Occipital lobe (tissue), 3 donors: ENCODE measurements at places on chromosomes 13 and 19.
A peak's percentile ranks its signal among the peaks of the same experiment; 100 is the strongest.

GRCh38 chr19:45135176-45135885, 25.5 kb downstream of the NKPD1 start:
- DNase-seq: no peak

GRCh38 chr13:105465251-105465650, 1070.2 kb downstream of the EFNB2 start:
- no peak for DNase-seq

DNA sequence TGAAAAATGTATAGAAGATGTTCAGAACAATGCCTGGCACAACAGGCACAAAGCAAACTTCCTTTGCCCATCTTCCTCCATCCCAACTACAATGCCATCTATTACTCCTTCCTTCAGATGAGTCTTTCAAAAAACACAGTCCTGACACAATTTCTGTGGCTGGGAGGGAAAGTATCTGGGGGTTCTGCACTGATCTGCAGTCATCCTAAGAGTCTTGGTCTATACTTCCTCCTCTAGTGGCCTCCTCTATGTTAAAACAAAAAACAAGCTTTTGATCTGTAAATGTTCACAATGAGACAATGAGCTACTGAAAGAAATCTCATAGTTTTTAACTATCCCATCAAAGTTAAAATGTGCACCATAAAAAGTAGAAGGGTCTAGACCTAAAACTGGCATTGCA, 44.8 kb downstream of the USP12 start:
- no peak for DNase-seq

- DNase-seq: no peak
These were observed 341.8 kb downstream of the OXGR1 start for GRCh38 chr13:96652506-96652905.

DNA sequence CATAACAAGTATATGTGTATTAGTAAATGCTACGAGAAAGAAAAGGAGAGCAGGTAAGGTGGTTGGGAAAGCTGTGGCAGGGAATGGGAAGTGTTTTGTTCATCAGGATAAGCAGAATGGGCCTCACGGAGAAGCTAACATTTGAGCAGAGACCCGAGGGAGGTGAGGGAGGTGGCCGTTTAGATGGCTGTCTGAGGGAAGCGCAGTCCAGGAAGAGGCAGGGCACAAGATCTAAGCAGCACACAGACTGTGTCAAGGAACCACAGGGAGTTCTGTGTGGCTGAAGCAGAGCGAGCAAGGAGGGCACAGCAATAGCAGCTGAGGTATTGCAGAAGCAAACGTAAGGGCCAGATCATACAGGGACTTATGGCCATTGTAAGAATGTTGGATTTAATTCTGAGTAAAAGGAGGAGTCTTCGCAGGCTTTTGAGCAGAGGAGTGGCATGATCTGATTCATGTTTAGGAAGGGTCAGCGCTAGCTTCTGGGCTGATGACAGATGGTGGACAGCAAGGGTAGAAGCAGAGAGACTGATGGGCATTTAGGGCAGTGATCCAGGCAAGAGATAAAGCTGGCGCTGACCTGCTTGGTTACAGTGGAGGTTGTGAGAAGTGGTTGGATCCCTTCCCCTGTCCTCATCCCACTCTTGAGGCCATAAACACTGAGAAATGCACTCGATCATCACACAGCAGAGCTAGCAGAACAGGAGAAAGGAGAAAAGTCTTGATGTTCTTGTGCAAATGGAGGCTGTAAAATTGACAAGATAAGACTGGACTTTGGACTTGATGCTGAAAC, 199.9 kb downstream of the LACC1 start:
- no peak for DNase-seq

DNA sequence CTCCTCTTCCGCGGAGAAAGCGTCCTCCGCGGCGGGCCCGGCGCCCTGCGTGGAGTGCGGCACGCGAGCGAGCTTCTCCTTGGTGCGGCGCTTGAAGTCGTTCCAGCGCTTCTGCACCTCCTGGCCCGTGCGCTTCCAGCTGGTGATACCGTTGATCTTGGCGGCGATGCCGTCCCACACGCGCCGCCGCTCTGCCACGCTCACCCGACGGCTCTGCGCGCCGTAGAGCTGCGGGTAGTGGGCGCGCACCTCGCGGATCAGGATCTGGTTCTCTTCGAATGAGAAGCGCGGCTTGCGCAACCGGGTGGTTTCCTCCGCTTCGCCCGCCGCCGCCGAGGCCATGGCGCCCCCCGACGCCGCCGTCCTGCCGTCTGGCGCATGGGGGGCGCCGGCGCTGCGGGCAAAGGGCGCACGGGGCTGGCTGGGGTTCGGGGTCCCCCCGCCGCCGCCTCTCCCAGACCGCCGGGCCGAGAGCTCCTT, 941 bp downstream of the MYPOP start:
- no peak for DNase-seq

- no peak for DNase-seq
These were observed at the start of gene COMP for GRCh38 chr19:18790566-18791314. Gene COMP (minus strand): TSS chr19:18791305. CDS start chr19:18791269, 36 bp downstream.

DNA sequence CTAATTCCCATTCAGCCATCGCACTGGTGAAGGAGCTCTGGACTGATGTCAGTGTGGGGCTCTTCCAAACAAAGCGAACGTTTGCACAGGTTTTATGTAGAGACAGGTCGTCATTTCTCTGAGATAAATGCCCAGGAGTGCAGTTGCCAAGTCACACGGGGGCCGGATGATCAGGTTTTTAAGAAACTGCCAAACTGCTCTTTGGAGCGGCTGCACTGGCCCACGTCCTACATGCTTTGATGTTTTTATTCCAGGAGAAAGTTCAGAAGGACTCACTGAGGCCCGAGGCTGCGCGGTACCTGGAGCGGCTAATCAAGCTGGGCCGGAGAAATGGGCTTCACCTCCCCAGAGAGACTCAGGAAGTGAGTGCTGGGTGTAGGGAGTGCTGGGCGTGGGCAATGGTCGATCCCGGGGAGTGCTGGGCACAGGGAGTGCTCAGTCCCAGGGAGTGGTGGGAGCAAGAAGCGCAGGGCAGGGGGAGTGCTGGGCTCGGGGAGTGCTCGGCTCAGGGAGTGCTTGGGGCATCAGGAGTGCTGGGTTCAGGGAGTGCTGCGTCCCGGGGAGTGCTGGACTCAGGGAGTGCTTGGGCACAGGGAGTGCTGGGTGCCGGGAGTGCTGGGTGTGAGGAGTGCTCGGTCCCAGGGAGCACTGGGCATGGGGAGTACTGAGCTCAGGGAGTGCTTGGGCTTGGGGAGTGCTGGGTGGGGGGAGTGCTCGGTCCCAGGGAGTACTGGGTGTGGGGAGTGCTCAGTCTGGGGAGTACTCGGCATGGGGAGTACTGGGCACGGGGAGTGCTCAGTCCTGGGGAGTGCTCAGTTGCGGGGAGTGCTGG, 10.7 kb downstream of the THOP1 start:
- DNase-seq: no peak

GRCh38 chr13:102197193-102197592, 204.7 kb downstream of the FGF14 start:
- no peak for DNase-seq

DNA sequence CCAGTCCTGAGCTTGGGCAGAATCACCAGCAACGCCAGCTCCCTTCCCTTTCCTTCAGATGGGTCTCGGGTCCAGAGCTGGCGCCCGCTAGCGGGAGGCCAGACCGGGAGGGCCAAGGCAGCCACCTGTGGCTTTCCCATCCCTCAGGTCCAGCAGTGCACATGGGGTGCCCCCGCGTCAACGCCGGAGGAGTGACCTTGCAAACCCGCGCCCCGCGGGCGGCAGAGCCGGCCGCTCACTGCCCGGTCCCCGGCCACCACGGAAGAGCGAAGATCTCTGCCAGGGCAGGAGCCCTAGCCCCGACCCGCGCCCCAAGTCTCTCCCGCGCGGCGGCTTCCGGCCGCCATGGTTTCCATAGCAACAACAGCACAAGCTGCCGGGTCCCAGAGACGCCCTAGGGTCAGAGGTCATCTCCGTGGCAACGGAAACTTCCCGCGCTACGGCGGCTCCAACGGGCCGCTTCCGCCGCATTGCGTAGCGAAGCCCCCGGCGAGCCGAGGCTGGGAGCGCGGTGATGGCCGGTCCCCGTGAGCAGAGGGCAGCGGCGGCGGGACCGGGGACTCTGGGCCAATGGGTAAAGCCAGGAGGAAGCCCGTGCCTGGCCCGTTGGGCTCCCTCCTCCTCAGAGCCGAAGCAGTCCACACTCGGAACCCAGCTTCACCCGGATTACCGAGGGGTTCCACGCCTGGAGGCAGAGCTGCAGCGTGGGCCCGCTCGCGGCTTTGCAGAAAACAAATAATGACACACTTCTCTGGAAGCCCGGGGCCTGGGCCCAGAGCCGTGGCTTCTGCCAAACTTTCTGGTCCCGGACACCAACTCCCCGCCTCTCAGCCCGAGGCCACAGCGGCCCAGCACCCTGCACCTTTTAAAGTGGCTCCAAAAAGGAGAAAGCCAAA, 7.4 kb downstream of the FGF14 start:
- DNase-seq: peak; percentile 71

GRCh38 chr19:47509973-47510372, 4.9 kb downstream of the NAPA start:
- DNase-seq: peak; percentile 65

GRCh38 chr13:71499235-71499634, 367.8 kb downstream of the DACH1 start:
- no peak for DNase-seq

GRCh38 chr13:46307554-46307953, 79.5 kb downstream of the RUBCNL start:
- no peak for DNase-seq

- no peak for DNase-seq
These were observed 324.4 kb downstream of the NDFIP2 start for GRCh38 chr13:79805317-79805716.

DNA sequence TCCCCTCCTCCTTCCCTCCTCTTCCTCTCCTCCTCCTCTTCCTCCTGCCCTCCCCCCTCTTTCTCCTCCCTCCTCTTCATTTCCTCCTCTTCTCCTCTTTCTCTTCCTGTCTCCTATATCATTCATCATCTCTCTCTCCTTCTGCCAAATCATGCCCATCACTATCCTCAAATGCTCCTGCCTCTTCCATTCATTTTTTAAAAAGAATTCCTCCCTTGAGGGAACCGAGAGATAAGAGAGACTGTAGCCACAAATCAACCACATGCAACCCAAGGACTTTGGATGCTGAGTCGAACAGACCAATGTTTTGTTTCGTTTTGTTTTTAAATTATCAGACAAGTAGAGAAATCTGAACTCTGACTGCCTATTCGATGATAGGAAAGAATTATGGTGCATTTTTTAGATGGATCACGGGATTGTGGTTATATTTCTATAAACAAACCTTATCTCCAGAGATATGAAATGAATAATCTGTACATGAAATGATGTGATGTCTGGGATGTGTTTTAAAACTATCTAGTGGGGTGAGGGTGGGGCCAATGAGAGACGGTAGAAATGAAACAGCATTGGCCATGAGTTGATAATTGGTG, 9.5 kb upstream of the ZNF541 start:
- no peak for DNase-seq

GRCh38 chr13:42985312-42986175, 6.5 kb downstream of the EPSTI1 start:
- no peak for DNase-seq

- DNase-seq: no peak
These were observed 2.8 kb upstream of the CERS4 start for GRCh38 chr19:8206147-8207087.

DNA sequence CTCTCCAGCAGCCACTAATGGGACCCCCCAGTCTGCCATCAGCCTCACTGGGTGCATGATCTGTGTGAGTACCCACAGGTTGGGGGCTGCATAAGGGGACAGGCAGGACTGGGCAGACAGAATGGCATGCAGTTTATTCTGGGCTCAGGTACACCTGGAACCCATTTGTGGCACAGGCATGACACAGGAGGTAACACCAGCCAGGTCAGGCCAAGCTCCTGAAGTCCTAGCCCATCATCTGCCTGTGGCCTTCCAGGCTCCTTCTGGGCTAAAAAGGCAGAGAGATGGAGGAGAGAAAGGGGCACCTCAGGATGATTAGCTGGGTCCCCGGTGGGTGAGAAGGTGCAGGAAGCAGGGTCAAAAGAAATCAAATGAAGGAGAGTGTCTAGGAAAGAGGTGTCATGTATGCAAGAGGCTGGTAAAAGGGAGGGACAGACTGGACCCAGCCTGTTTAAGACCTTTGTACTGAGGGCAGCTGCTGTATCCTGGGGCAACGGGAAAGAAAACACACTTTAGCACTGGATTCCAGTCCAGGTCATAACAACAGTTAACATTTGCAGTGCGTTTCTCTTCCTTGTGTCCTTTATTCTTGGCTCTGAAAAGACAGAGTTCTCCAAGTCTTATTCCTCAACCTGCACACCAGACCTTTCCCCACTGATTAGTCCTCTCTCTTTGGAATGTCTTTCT, 20.2 kb upstream of the DGKH start:
- no peak for DNase-seq

GRCh38 chr19:21202865-21203494, 61.1 kb downstream of the ZNF431 start:
- DNase-seq: no peak

GRCh38 chr13:35219021-35219420, 257.5 kb downstream of the MAB21L1 start:
- no peak for DNase-seq

DNA sequence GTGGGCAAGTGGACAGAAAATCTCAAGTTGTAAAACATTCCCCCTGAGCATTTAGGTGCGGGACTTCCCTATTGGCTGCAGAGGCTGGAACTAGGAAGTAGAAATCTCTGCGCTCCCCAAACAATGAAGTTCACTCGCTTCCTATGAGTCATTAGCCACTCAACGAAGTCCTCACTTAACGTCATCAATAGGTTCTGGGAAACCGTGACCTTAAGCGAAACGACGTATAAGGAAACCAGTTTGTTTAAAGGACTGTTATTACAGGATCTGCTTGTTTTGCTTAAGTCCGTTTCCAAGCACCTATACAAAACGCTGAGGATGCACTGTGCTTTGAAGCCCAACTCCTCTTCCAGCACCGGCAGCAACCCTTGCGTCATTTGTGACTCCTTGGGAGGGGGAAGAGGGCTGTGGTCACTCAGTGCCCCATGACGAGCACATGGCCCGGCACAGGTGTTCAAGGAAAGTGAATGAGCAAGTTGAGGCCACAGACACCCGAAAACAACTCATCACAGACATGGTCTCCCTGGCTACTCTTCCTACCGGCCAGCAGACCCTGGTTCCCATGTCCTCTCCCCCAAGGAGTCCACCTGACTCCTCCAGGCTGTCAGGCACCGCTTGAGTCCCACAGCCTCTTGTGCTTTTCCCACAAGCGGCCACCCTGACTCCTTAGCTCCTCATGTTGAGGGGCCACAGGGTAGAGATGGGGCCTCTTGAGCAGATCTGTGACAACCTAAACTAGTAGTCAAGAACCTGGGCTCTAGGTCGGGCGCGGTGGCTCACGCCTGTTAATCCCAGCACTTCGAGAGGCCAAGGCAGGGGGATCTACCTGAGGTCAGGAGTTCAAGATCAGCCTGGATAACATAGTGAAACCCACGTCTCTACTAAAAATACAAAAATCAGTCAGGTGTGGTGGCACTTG, 4.8 kb downstream of the RPS16 start:
- no peak for DNase-seq

GRCh38 chr19:49583239-49583638, 2.1 kb downstream of the PRRG2 start:
- DNase-seq: no peak

GRCh38 chr19:35142606-35143230, 337 bp upstream of the FXYD7 start:
- DNase-seq: peak; percentile 16
